Stimulated activated CD4-positive, alpha-beta T cell treated with anti-CD3 and anti-CD28 coated beads, Interleukin-15, amount 100 ng/mL, for 1 hour (primary cell): ENCODE measurements at places on chromosomes 2 and 18.

DNA sequence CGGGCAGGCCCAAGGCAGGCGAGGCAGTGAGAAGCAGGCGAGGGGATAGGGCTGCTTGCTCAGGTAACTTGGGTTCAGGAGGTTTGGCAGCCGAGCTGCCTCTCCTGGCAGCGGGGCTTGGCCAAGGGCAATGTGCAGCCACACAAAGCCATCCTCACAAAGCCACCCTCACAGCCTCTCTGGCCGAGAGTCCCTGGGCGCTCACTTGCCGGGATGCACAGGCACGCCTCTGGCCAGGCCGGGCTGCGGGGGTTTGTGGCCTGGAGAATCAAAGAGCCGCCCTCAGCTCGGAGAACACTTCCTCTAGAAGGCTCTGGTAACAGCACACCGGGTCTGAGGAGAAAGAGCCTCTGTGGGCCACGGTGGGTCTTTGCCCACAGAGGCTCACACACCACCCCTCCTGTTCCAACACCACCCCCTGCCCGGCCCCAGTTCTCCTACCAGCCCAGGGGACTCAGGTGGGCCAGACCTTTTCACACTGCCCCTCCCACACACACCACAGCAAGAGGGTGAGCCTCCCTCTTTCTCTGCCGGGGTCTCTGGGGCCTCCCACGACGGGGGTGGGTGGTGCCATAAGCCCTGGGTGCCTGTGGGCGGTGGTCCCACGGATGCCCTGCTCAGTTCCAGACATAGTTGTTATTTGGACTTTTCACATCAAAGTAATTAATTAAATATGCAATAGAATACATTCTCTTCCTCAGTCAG, 186.9 kb downstream of the ZFP36L2 start:
- no peak for DNase-seq

GRCh38 chr18:24786027-24786426, 325.6 kb downstream of the HRH4 start:
- no peak for DNase-seq

DNA sequence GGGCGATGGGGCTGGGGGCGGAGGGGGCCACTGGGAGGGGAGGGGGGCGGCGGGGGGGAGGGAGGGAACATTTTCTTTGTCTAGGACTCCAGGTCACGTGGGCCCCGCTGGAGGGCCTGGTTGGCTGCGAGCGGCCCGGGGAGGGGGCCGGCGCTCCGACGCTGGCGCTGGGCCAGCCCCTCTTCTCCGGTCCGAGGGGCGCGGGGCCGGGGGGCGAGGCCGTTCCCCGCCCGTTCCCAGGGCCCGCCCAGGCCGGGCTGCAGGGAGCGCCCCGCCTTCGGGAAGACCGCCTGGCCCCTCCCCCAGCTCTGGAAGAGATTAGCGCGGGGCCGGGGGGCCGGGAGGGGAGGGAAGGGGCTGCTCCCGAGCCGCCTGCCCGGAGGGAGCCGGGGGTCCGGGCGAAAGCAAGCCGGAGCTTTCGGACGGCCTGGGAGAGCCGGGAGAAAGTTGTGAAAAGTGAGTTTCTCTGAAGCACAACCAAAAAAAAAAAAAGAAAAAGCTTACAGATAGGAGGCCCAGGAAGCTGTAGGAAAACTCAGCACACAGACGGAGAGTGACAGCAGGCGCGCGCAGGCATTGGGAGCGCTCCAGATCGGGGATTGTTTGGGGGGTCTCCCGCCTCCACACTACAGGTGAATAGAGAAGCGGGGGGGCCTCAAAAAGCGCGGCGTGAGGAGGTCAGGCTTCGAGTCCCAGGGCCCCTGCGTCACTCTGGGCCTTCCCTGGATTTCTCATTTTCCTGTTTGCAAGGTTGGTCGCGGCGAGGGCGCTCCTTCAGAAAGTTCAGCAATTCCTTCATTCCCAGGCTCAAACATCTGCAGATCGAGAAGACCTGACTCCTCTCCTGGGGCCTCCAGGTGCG, 84.1 kb upstream of the POMC start:
- peak; percentile 52 for DNase-seq

- no peak for DNase-seq
Measured at GRCh38 chr2:192278701-192279100, 84.0 kb upstream of the TMEFF2 start.

GRCh38 chr2:227761740-227762476, 16.2 kb downstream of the SCYGR8 start:
- DNase-seq = no peak

GRCh38 chr2:127105656-127106456, 1.1 kb downstream of the BIN1 start:
- DNase-seq = no peak

GRCh38 chr18:31658670-31659575, 25.5 kb downstream of the B4GALT6 start:
- no peak for DNase-seq

- DNase-seq = no peak
Measured at GRCh38 chr2:101139495-101139894, 11.7 kb downstream of the TBC1D8 start.

DNA sequence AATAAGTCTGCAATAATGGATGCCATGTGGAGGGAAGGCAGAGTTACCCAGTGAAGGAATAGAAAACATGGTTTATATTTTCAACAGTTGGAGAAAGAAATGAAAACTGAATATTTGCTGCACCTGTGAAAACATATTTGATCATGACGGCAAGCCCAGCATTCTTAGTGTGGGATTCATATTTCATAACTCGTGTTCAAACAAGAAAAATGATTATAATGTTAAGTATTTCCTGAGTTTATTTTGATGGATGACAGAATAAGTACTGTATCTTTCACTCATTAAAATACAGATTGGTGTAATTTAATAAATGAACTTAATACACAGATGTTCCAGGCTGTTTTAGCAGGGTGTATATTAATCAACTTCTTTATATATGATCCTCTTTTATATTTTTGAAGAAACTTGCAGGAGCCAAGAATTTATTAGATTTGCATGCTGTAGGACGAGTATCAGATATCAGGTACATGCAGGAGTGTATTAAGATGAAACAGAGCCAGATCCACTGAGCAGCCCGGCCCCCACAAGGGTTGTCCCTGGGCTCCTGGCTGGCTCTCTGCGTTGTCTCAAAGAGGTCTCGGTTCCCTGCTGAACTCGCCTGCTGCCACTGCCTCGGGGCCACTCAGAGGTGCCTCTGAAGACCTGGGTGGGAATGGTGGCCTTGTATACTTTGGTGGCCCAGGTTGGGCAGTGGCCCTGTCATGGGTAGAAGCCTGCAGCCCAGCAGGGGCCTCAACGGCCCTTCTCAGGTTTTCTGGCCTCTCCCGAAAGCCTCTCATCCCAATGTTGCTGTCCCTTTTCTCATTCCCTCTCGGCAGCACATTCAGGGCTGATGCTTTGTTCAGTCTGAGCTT, 95.0 kb upstream of the LDAH start:
- no peak for DNase-seq

- no peak for DNase-seq
Measured at GRCh38 chr2:128498589-128498988, 179.9 kb upstream of the HS6ST1 start.

GRCh38 chr2:163551616-163552373, 184.0 kb downstream of the FIGN start:
- no peak for DNase-seq

DNA sequence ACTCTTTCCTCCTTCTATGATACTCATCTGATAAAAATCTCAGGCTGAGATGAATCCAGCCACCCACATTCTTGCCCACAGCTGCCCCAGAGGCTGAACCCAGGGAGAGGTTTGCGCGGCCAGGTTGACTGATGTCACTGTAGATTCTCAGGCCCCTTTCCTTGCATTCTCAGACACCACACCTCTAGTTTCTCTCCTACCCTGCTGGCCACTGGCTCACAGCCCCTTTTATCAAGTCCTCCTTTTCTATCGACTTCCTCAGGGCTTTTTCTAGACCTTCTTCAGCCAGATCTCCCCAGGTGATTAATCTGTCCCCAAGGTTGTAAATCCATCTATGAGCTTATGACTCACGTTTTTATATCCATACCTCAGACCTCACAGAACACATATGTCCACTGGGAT, 99.8 kb downstream of the TACR1 start:
- no peak for DNase-seq

GRCh38 chr2:42371611-42372473, 10.8 kb upstream of the COX7A2L start:
- DNase-seq = no peak

- no peak for DNase-seq
Measured at GRCh38 chr2:34567128-34567527, 968.0 kb upstream of the FAM98A start.

DNA sequence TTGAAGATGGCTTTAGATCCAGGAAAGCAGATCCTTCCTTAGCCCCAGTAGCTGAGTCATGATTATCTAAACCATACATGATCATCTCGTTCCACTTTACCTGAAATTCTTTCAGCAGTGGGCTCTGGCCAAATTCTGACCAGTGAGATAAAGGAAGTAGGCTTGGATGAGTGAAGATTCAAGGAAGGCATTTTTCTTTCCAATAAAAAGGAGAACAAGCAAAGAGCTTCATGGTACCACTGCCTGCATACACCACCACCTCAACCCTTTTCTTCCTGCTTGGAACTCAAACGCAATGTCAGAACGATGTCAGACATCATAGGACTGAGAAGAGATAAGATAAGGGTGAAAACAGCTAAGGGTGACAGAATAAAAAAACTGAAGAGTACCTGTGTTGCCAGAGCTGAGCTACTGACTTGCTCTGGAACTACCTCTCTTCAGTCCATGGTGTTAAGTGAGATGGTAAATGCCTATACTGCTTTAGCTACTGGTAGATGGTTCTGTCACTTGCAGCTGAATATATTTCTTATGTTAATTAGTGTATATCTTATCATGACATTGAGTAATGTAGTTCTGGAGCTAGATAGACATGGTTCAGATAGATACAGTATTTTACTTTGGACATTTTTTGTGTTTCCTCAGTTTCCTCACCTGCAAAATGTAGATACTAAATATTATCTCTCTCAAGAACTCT, 58.7 kb upstream of the ACVR1 start:
- no peak for DNase-seq

DNA sequence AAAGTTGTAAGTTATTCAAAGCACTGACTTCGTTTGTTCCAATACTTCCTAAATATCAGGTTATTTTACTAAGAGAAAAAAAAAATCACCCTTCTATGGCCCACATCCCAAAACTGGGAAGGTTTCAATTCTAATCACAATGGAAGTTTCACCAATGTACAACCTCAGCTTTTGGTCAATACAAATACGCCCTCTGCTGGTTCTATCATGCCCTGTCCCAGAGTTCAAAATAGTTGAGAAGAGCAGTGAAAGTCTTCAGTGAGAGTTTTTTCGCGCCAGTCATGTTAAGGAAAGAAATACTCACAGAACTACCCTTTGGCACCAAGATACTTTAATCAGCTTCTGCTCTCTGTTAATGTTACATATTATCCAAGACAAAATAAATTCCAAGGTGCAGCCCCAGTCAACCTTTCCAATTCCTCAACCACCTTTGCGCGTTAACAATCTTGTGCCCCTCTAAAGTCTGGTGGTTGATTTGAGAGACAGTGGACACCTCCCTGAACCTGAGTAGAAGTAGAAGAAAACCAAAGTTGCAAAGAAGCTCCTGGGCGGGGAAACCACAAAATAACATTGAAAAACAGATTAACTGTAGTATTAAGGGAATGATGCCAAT, 59.9 kb downstream of the SUMO1 start:
- no peak for DNase-seq

DNA sequence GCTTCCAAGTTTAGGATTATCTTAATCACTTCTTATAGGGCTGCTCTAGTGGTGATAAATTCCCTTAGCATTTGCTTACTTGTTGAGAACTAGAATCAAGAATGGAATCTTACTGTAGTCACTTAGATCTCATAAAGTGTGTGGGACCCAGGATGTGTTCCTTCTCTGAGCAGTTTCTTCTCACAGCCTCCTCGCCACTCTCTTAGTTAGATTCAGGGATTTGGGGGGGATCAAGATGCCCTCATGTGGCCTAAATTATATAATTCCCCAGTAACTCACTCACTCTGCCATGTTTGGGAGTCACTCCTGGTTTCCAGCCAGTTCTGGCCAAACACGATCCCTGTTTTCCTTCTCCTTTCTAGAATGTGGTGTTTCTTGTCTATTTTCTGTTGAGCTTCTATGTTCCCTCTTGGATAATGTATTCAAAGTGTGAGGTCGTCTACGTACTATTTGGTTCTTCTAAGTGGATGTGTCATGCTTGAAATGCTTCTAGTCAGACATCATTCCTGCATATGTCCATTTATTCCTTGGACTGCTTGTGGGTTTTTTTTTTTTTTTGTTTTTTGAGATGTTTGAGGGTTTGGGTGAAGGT, 414.9 kb upstream of the SYT4 start:
- DNase-seq = no peak

DNA sequence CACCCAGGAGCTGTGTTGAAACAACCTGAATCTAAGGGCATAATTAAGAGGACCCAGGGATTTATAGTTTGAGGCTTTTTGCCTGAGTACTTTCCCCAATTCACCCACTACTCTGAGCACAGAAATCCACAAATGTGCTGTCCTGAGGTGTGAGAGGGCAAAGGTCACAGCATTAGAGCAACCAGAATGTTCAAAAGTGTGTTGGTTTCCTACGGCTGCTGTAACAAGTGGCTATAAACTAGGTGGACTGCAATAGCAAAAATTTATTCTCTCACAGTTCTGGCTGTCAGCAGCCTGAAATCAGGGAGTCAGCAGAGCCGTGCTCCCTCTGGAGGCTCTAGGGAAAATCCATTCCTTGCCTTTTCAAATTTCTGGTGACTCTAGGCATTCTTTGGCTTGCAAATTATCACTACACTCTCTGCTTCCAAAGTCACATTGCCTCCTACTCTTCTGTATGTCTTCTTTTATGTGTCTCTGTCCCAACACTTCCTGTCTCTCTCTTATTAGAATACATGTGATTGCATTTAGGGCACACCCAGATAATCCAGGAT, 91.4 kb upstream of the TACR1 start:
- no peak for DNase-seq

DNA sequence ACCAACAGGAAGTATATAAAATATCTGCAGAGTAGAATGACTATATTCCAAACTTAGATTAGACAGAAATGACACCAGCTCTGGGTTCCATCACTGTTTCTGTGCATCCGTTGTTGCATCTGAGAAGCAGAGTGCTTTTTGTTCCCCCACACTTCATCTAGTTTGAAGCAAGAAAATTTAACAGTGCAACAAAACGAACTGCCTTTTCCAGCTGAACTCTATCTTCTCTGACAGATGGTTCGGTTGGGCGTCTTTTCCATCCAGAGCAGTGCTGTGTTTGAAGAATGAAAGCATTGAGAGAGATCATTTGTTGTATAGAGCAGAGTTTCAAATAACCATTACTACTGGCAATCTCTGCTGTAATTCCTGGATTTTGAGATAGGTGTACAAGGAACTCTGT, 757.5 kb downstream of the DPP10 start:
- no peak for DNase-seq

DNA sequence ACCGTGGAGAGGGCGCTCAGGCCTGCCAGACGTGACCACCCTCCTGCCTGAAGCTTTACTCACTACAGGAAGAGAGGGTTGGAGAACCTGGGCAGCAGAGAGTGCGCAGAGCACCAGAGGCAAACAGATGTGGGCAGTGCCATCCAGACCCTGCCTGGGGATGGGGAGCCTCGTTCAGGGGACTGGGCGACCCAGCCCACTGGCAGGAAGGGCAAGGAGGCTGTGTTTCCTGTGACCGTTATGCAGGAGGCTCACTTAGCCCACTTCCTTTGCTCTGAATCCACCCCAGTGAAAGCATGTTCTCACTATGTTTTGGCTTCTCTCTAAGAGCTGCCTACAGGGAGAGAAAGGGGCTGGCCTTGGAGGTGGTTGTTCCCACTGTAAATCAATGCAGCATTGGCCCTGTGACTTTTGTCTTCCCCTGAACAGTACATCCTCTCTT, 23.0 kb upstream of the ACKR3 start:
- DNase-seq = no peak
